ENCODE measurements at places on chromosomes 1 and 21.
A peak's percentile ranks its signal among the peaks of the same experiment; 100 is the strongest.

DNA sequence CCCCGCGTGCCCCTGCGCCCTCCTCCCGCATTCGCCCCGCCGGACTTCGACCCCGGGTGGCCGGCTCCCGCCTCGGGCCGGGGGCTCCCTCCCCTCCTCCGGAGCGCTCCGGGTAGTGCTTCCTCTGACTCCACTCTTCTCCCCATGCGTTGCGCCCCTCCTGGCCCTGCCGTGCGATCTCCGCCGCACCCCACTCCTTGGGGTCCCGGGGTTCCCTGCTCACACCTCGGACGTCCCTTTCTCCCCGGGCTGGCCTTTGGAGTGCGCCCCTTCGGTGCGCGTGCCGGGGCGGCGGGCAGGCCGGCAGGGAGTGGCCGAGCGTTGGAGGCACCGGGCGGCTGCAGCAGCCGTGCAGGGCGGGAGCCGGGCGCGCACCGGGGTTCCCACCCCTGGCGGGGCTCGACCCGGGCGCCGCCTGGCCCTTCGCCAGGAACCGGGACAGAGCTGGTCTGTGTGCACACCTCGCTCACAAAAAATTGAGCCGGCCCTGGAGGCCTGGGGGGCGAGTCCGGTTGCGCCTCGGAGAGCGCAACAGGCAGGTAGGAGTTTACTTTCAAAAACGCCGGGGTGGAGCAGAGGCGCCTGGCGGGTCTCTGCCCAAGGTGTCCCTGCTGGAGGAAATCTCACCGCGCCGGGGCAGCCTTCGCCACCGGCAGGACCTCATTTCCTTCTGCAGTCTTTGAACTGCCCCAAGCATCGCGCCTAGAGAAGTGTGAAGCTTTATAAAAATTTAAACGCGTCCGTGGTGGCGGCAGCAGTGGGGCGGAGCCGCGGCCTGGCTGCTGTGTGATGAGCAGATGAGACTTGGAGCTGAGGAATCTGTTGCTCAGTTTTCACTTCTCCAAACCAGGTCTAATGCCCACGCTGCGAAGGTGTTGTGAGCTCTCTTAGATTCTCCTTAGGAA, 650 bp downstream of the VANGL1 start:
- no peak for DNase-seq

DNA sequence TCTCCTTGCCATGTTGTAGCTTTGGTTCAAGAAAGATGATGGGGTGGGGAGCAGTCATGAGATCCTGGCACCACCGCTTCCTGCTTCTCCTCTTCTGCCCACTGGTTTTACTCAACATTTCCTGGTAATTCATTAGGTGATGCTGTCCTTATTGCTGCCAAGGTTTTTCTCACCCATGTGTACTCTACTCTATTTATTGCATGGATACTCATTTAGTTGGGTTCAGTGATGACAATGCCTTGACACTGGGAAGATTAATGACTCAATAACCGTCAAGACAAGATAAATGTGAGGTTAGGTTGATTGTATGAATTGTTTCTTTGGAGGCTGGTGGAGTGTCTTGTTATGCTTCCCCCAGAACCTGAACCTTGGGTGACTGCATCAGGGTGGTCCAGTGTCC, 484.2 kb downstream of the SIPA1L2 start:
- no peak for DNase-seq

DNA sequence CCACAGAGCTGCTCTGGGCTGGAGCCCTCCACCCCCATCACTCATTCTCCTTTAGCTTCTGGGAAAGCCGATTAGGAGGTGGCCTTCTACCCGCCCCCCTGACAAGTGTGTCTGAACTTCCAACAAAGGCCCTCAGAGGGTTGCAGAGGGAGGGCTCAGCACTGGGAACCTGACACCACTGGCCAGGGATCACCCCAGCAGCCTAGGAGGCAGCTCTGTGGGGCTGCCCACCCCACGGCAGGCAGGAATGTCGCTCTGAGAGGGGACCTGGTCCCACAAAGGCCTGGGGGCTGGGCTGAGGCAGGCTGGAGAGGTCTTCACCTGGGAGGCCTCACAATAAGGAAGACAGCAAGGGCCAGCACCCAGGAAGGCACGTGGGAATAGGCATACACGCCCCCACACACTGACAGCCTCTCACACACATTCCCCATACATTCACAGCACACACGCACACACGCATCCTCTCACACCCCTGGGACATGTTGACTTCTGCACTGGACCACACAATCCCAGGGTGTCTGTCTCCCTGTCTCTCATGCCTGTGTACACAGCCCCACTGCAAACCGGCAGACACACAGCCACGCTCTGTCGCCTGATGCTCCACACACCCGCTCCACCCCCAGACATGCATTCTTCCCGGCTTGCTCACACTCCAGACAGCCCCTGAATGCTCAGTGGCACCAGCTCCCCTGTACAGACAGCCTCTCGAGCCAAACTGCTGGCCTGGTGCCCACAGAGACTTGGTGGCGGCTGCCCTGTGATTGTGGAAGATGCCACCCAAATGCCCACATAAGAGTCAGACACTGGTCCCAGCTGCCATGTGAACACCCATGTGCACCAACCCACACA, 30.7 kb downstream of the DMBX1 start:
- DNase-seq = no peak

- DNase-seq = no peak
Observed at GRCh38 chr1:87327376-87328271, 1.1 kb upstream of the LMO4 start.

- no peak for DNase-seq
Observed at GRCh38 chr1:19712928-19713327, 48.3 kb downstream of the HTR6 start.

DNA sequence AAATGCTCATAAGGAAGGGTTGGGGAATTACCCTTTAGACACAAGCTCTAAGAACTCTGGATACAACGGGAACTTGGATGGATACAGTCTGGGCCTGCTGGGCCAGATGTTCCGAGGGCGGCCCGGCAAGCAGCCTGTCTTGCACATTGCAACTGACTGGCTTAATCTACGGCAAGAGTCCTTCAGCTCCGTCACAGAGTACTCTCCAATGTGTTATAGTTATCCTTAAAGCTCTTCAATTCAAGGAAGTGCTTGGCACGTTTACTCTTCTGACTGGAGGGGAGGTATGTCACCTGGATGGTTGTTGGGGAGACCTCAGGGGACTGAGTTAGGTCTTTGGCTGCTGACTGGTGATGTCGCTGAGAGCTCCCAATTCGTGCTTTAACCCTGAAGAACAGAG, 1.1 kb upstream of the CFAP141 start:
- DNase-seq = peak; percentile 58

GRCh38 chr1:179969962-179970361, 15.4 kb downstream of the CEP350 start:
- no peak for DNase-seq

DNA sequence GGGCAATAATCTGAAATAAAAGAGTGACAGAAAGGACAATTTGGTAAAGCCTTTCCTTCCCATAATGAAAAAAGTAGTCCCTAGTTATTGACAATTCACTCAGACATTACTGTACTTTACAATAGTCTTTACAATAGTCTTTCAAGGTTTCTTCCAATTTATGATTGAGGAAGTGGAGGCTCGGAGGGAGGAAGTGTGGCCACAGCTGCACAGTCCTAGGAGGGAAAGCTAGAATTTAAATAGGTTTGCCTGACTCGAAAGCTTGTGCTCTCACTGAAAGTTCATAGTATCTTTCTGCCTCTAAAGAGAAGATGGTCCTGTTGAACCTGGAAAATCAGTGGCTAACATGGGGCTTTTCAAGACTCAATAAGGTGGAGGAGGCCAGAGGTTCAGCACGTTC, 203.2 kb downstream of the SDCCAG8 start:
- no peak for DNase-seq

- no peak for DNase-seq
Observed at GRCh38 chr1:86357796-86358195, 38.3 kb downstream of the ODF2L start.

DNA sequence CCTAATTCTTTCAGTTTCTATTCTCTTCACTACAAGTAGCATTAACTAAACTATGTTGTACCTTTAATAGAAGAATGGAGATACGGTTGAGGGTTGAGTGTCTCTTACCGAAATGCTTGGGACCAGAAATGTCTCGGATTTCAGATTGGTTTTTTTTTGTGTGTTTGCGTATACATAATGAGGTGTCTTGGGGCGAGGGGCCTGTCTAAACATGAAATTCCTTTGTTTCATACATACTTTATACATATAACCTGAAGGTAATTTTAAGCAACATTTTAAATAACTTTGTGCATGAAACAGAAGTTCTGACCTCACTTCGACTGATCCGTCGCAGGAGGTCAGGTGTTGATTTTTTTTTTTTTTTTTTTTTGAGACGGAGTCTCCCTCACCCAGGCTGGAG, 36.3 kb upstream of the MYOCOS start:
- no peak for DNase-seq

- no peak for DNase-seq
Observed at GRCh38 chr1:224380003-224380402, 23.3 kb downstream of the CNIH4 start.

GRCh38 chr1:3738943-3739342, 13.3 kb upstream of the CCDC27 start:
- DNase-seq = no peak

GRCh38 chr1:234638832-234639799, 29.1 kb upstream of the IRF2BP2 start:
- no peak for DNase-seq

DNA sequence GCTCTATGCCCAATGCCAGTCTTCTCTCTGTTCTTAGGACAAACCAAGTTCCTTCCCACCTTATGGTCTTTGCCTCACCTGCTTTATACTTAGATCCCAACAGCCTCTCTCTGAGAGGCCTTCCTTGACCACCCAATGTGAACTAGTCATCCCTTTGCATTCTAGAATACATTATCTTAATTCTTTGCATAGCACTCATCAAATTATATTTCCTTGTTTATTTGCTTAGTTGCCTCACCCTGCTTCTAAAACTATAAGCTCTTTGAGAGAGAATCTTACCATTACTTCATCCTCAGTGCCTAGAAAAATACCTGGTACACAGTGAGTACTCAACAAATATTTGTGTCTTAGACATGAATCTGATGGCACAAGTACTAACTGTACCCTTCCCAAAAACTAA, 8.0 kb downstream of the PIGP start:
- no peak for DNase-seq

DNA sequence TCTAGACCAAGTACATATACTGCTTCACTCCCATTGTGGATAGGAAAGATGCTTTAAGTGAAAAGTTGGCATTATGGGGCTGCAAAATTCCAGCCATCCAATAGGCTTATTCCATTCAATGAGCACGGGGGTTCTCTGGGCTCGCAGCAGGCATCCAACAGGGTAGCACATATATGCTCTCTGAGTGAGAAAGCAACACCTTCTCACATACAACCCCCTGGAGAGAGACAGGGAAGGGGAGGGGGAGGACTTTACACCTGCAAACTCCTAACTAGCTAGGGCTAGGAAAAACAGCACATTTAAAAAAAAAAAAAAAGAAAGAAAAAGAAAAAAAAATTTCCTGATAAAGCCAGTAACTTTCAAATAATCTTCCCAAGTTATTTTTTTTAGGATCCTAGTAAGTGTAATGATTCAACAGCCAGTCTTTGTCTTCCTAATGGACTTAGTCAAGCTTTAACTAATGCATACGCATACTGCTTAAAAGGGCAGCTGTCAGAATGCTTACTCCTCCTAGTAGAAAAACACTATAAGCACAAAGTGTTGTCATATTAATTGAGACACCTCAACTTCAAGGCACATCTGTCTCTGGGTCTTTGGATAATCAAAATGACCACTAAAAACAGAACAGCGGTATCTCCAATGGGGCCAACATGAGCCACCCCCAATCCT, 18.7 kb downstream of the PSMB2 start:
- no peak for DNase-seq

- DNase-seq = peak; percentile 57
Observed at GRCh38 chr21:37060296-37060695, 12.6 kb downstream of the PIGP start.

GRCh38 chr1:17434601-17435000, 4.9 kb downstream of the RCC2 start:
- no peak for DNase-seq

DNA sequence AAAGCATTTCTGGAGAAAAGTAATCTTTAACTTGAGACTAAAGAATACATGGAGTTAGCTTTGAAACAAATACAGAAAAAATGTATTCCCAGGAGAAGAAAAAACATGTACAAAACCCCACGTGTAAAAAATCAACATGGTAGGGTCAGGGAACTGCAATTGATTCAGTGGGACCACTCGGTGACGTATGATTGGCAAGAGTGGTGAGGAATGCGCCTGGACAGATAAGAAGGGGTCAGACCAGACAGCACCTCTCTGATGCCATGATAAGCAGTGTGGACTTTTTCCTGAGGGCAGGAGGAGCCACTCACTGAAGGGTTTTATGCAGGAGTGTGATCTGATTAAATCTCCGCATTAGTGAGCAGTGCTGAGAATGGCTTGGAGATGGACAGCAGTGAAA, 142.5 kb downstream of the DAB1 start:
- no peak for DNase-seq

- no peak for DNase-seq
Observed at GRCh38 chr21:29448766-29449165, 150.0 kb downstream of the BACH1 start.

DNA sequence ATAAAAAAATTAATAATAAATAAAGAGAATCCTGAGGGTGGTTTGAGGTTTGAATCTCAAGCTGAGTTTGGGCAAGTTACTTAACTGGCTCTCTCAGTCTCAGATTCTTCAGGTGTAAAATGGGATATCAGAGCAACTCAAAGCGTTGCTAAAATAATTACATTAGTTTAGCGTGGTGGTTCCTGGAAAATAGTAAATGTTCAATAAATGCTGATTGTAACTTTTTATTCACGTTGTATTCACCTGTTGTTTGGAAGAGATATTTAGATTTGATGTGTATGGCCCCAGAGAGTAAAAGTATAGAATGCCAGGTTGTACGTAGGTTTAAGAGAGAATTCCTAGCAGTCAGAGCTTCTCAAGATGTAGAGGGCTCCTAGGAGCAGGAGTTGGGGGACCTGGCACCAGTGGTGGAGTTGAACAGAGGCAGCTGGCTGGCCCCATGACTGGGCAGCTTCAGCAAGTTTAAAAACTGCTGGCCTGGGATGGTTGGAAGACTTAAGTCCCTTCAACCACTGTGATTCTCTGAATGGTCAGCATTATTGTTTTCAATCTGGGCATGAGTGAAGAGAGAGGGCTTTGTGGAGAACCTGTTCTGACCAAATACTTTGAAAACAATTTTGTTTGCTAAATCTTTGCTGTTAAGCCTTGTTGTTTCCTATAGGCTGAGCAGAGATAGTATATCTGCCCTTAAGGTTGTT, 22.4 kb downstream of the PRCC start:
- DNase-seq = no peak

DNA sequence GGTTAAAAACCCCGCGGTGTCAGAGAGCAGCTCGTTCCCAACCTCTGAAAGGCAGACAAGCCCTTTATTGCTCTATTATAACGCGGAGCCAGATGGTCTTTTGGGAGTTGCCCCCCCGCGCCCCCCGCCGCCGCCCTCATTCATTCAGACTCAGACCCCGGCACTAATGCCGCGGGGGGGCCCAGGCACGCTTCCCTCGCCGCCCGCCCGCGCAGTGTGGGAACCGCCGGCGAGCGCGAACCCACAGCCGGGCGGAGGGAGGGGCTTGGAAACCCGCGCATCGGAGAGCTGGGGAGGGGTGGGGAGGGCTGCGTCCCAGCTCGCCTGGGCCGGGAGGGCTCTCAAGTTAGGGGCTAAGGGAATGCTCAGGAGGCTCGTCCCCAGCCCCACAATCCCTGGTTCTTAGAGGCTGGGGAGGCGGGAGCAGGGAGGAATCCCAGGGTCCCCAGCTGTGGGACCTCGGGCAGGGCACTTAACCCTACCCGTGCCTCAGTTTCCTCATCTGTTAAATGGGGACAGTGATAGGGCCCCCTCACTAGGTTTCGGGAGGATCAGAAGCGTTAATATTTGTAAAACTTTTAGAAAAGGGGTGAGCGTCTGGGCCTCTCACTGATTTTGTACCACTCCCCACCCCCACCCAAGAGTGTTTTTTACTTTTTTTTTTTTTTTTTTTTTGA, 10.9 kb upstream of the HES5 start:
- DNase-seq = no peak

GRCh38 chr1:35001743-35002142, 16.6 kb upstream of the TMEM35B start:
- DNase-seq = no peak
